ENCODE measurements at places on chromosomes 7 and 10.

DNA sequence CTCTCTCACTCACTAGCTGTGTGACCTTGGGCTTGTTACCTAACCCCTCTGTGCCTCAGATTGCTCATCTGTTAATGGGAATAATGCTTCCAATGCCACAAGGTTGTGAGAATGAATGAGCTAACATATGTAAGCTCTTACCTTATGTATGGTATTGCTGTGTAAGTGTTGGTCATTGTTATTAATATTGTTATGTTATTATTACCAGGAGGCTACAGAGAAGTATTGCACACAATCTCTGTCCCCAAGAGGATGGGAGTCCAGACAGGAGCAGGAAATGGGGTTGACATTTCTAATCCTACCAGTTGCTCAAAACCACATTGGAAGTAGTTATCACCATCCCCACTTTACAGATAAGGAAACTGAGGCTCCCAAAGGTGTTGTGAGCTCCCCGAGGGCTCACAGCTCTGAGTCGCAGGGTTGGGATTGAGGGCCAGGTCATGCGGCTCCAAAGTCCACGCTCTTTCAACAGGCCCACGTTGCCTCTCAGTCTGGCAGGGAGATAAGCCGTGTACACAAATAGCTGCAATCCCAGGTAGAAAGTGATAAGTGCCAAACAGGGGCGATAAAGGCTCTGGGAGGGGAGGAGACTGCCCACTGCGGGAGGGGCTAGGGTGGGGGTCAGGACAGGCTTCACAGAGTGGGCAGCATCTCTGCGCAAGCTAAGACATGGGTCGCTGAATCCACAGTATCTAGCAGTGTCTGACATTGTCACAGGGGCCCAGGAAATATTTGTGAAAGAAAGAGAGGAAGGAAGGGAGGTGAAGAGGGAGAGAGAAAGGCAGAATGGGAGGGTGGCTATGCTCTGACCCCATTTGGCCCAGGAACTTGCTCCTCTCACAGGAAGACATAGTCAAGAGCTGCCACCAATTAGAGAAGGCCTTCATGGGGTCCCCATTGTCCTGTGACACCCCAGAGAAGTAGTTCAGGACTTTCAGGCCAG lies 9.6 kb upstream of the ZMIZ1 start:
- no peak for DNase-seq

- DNase-seq: no peak
Measured at GRCh38 chr10:79249186-79250121, 97.8 kb upstream of the PPIF start.

DNA sequence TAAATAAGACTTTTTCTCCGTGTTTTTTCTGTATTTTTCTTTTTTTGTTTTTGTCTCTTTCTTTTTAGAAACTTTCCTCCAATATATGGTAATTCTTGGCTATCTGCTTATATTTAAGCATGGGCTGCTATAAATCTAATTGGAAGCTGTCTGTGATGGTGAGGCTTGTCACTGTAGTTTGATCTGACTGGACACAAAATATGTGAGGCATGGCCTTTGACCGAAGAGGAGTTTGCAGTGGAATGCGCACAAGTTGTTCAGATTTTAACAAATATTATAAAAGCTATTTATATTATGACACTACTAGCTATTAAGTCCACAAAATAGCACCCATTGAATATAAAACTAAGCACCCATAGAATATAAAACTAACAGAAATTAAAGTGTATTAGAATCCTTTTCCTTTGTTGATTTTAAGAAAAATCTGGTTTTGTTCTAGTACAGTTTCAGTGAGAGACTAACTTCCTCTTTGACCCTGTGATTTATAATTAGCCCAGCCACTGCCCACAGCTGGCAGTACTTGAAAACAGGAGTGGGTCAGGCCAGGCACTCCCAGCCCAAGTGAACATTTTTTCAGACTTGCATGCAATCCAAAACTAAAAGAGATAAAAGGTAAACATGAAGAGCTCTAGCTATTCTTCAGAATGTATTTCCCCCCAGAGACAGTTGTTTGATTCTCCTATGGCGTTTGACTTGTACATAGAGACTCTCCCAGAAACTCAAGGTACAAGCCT lies 69.9 kb upstream of the FGL2 start:
- DNase-seq: no peak

DNA sequence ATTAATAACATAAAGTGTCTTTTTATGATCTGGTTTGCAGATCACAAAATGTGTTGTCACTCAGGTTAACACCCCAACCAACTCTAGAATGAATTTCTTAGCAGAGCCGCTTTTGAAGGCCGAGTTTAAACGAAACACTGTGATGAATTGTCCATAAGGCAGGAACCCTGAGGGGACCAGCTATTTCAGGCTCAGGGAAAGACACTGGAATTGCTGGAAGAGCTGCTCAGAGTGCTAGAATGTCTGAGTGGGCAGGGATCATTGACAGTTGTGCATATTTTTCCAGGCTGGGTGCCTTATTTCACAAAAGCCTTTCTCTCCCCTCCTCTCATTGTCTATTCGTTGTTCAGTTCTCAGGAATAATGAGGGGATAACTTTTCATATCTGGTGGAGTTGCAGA lies 68.7 kb upstream of the PRKG1 start:
- DNase-seq: no peak

DNA sequence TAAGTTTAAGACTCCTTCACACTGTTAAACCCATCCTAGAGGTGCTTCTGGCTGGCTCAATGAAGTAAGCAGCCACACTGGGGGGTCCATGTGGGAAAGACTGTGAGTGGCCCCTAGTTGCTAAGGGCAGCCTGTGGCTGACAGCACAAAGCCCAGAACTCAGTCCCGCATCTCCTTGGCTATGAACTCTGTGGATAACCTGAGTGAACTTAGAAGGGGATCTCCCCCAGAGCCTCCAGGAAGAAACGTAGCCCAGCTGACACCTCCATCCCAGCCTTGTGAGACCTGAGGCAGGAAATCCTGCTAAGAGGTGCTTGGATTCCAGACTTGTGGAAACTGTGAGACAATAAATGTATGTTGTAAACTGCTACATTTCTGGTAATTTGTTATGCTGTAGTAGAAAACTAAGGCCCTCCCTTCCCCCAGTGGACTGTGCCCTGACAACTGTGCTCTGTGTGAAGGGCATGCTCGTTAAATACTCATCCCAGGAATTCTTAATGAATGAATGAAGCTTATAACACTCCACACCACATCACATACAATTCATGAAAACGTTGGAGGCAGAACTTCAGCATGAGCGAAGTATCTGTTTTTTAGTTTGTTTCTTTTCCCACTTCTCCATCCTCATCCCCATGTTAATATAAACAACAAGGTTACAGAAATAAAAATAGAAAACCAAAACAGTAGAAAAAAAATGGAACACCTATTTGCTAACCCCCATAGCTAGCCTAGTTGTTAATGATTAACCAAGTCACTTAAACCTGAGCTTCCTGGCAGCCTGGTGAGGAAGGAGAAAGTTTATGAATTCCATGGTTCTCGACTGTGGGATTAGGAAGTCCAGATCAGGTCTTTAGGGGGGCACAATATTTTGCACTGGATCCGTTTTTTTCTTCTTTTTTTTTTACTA lies 36.8 kb upstream of the AOAH start:
- no peak for DNase-seq

DNA sequence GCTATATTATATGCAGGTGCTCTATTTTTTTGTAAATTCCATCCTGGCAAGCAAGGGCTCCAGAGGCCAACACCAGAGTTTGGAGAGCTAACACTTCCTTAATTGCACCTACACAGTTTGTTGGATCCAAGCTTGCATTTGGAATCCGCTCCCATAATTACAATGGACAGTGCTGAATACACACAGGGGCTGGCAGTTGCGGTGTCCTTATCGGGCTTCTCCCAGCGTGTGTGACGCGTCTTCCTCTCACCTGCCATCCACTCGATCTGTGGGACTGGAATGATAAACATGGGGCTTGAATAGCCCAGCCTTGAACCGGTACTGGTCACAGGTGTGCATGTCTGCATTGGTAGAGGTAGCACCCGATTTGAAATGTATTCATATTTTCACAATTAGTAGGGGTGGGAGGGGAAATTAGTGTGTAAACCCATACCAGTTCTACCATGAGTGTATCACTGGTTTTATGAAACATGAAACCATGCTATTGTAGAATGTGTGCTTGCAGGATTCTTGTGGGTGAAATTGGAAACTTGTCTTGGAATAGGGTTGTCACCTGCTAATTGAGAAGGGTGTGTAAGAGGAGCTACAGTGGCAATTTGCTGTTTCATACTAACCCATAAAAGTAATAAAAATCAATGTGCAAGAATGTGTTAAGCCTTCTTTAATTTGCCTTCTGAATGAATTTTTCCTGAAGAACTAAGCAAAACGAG lies 316.5 kb downstream of the WDR11 start:
- no peak for DNase-seq

DNA sequence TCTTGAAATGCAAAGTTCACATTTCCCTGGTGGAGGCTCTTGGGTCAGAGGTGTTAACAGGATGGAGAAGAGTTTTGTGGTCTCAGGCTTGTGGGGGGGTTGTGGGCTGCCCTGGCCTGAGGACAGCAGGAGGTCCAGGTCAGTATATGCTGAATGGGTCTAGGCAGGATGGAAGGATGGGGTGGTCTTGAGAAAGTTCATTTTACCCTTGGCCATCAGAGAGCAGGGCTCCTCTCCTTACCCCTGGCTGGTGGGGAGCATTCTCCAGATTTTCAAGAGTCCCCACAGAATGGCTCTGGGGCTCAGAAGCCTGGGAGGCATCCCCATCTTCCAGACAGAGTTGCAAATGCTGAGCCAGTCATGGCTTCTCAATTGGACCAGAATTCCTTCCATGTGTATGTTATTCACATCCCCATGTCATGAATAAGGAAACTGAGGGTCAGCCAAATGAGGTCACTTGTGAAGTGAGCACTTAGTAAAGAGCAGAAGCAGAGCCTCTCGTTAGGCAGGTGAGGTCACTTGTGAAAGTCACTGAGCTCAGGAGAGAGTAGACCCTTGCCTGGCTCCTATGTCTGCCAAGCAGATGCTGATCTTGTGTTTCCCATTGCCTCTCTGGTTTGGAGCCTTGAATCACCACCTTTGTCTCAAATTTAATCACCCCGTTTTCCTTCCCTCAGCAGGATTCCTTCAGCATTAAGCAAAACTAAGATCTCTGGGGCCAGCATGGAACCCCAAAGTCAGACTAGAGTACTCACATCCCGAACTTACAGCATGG lies 33.0 kb downstream of the MBL2 start:
- no peak for DNase-seq

- no peak for DNase-seq
Measured at GRCh38 chr10:47101807-47102206, 190.6 kb downstream of the PTPN20 start.

- no peak for DNase-seq
Measured at GRCh38 chr7:156169474-156170370, 357.5 kb upstream of the SHH start.

DNA sequence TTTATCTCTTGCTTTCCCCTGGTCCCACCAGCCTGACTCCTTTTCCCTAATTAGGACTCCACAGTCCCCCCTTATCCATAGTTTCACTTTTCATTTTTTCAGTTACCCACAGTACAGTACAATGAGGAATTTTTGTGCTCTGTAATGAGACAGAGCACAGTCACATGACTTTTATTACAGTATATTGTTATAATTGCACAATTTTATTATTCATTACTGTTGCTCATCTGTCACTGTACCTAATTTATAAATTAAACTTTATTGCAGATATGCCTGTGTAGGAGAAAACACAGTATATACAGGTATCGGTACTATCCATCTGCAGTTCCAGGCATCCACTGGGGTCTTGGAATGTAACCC lies 125.4 kb downstream of the KCNMA1 start:
- DNase-seq: no peak

- no peak for DNase-seq
Measured at GRCh38 chr10:110601581-110601980, 34.1 kb downstream of the SMC3 start.

- no peak for DNase-seq
Measured at GRCh38 chr7:120998996-120999565, 10.6 kb downstream of the CPED1 start.

DNA sequence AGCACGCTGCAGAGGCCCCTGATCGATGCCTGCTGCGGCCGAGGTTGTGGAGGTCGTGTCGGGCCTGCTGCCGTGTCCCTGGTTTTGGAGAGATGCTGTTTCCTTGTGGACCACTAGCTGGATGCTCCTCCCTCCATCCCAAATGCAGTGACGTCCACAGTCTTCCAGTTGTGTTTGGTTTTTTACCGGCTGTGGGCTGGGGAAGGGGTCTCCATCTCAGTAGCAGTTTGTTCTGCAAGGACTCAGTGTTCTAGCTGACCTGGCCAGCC lies 143.0 kb upstream of the SHH start:
- no peak for DNase-seq

DNA sequence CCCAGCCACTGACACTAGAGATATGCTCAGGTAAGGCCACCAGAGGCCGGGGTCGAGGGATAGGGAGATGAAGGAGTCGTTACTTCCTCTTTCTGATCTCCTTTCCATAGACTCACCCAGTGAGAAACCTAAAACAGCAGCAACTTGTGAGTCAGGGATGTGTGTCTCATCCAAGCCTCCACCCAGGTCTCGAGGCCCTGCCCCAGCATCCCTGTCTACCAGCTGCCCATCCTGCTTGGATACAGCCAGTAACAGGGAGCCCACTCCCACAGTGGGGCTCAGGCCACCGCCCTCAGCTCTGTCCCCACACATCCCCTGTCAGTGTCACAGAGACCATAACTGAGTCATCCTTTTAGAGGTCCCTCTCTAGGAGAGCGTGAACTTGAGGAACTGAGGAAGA lies 49.6 kb upstream of the CHST15 start:
- DNase-seq: no peak

DNA sequence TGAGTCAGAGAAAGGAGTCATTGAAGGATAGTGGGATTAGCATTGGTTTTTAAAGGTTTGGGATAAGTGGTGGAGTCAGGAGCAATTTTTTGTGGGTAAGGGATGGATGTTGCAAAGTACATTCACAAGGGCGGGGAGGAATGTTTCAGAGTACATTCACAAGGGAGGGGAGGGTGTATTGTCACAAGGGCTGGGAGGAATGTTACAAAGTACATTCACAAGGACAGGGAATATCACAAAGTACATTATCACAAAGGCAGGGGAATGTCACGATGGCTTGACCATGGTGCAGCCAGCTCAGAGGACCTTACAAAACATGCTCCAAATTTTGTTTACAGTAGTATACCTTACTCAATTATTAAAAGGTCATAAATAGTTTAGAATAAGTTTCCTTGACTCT lies 30.3 kb downstream of the C1GALT1 start:
- no peak for DNase-seq

DNA sequence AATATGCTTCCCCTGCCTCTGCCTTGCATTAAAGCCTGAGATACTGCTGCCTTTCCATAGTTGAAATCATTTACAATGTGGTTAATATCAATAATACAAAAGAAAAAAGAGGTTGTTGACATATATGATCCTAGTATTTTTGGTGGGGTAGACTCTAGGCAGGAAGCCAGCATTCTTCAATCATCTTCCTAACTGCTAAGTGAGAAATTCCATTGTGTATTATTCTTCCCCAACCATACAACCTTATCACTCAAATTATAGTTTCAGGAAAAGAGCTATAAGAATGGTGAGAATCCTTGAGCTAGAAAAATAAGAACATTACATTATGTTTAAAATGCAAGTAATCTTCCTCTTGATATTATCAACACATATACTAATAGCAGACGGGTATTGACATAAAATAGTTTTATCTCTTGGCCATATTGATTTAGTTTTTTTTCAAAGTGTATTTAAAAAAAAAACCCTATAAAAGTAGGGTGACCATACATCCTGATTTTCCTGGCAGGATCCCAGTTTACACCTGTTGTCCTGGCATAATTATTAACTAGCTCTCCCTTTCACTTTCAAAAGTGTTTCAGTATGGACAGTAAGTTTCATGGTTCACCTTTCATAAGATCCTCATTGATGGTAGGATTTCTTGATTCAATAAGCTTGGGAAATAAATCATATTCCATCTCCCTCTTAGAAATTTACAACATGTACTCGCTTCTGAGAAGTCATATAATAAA lies 33.4 kb upstream of the WASL start:
- DNase-seq: no peak

- no peak for DNase-seq
Measured at GRCh38 chr7:41861642-41862041, 158.8 kb upstream of the INHBA start.
